ENCODE measurements at places on chromosomes 13 and 19. TPM values are rescaled to one million over a fixed set of nuclear protein-coding genes. Genes with fewer than 3 reads are reported as not detected.
A peak's percentile ranks its signal among the peaks of the same experiment; 100 is the strongest.

CATSPERD gene
- total RNA-seq, result not detected

APOC4 gene
- total RNA-seq, result not detected

DNA sequence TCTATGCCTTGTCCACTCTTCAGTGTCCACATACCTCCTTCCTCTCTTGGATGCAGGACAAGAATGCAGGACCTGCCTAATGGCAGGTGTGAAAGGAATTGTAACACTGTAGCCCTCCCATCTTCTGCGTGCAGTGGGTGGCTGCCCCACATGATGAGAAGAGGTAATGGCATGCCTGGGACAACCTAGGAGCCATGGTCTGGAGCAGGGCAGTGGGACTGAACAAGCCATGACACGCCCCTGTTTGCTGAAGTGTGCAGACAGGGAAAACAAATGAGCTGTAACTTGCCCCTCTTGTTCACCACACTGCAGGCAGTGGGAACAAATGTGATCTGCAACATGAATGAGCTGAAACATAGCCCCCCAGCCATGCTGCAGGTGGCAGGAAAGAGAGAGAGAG lies 192.2 kb downstream of the PCDH17 start:
- no peak overlapping the region for H3K27ac ChIP-seq
- no peaks in the 10 kb centered on the region for H3K4me1 ChIP-seq
- no peaks in the 10 kb centered on the region for H3K27me3 ChIP-seq
- DNase-seq, result no peak

- peaks cover 8% of the 10 kb centered on the region for H3K36me3 ChIP-seq
- H3K27me3 ChIP-seq, result no peaks in the 10 kb centered on the region
- peak; percentile 88 for DNase-seq
These were observed 550 bp downstream of the CERS4 start for GRCh38 chr19:8209462-8210378.

- no peak for DNase-seq
- H3K4me3 ChIP-seq, result no peak overlapping the region
- no peaks in the 10 kb centered on the region for H3K27me3 ChIP-seq
These were observed 51.5 kb downstream of the BICRA start for GRCh38 chr19:47660435-47660832.

- H3K4me1 ChIP-seq, result no peaks in the 10 kb centered on the region
- H3K27ac ChIP-seq, result no peak overlapping the region
- H3K36me3 ChIP-seq, result no peaks in the 10 kb centered on the region
- no peak overlapping the region for H3K4me3 ChIP-seq
- no peak for DNase-seq
These were observed 761.5 kb downstream of the EFNB2 start for GRCh38 chr13:105773863-105774538.

DNA sequence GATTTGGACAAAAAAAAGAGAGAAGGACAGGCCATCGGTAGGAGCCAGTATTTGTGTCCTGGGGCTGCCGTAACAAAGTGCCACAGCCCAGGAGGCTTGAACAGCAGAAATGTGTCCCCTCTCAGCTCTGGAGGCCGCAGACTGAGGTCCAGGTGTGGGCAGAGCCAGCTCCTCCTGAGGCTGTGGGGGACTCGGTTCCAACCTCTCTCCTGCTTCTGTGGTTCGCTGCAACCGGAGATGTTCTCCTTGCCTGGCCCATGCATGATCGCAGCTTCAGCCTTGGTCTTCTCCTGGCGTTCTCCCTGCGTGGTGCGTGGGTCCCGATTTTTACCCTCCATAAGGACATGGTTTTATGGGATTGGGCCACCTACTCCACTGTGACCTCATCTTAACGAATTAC lies 85.9 kb upstream of the SOX1 start:
- no peak overlapping the region for H3K4me3 ChIP-seq
- no peaks in the 10 kb centered on the region for H3K36me3 ChIP-seq
- H3K27ac ChIP-seq, result no peak overlapping the region
- no peak for DNase-seq
- no peaks in the 10 kb centered on the region for H3K4me1 ChIP-seq

DNA sequence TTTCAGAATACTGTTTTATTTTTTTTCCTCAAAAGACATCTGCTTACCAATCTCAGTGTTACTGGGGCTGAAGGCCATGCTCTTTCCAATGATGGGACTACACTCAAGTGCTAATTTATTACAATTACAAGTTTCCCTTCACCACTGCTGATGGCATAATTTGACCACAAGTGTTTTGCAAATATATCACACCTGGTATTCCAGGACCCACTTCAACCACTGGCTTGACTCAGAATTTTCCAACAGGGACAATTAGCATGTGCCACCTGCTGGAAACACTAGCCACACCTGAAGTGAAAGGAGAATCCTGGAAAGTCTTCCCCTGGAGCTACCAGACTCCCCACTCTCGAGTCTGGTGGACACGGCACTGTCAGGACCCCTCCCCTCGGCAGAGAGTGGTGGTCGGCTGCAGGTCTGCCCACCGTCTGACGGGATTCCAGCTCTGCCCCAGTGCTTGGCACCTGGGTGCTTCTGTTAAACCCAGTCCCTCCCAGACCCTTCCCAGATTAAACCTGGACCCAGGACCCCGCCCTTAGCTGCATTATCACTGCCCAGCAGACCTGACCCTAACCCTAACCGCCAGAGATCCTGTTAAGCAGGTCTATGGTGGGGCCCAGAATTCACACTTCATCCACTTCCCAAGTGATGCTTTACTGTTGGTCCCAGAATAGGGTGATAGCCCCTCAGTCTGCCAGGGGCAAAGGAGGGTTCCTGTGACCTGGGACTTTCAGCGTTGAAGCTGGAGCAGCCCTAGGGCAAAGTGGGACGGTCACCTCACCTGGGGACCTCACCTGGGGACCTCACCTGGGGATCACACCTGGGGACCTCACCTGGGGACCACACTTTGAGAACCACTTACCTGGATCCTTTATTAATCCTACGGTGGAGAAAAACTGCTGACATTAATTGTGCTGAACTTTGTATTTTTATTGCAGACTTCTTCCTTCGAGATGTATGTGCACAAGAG lies 17.6 kb upstream of the RASA3 start:
- H3K4me3 ChIP-seq, result no peak overlapping the region
- H3K4me1 ChIP-seq, result peaks cover 95% of the 10 kb centered on the region
- no peaks in the 10 kb centered on the region for H3K27me3 ChIP-seq
- DNase-seq, result no peak
- no peak overlapping the region for H3K27ac ChIP-seq

DNA sequence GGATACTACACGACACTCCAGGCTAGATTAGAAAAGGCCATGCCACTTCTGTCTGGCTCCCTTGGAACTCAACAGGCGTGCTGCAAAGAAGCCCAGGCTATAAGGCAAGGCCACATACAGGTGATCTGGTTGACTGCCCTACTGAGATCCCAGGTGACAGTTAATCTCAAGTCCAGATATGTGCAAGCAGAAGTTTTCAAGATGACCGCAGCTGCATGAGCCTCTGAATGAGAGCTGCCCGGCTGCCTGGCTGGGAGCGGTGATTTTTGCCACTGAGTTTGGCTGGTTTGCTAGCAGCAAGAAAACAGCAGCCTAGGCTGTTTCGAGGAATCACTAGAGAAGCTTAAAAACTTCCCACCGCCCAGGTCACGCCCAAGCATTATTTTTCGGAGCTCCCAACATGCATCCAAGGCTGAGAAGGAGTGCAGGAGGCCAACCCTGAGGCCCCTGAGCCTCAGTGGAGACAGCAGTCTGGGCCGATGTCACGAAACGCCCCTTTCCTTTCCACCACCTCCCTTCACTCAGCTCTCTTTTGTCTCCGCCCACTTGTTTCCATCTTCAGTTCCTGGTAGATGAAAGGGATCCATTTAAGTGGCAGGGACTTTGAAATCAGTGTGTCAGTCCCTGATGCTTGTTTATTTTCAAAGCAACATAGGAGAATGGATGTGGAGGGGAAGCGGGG lies 14.0 kb upstream of the URI1 start:
- H3K4me1 ChIP-seq, result no peaks in the 10 kb centered on the region
- H3K27ac ChIP-seq, result no peak overlapping the region
- no peaks in the 10 kb centered on the region for H3K36me3 ChIP-seq
- H3K27me3 ChIP-seq, result no peaks in the 10 kb centered on the region
- DNase-seq, result no peak

GRCh38 chr19:36215276-36216123 lies 594 bp downstream of the ZNF146 start:
- DNase-seq, result no peak
- H3K36me3 ChIP-seq, result peaks cover 5% of the 10 kb centered on the region
- no peaks in the 10 kb centered on the region for H3K27me3 ChIP-seq
